Mesenchymal stem cell (in vitro differentiated cells and primary cell): ENCODE measurements at places on chromosomes 2 and 18.
A peak's percentile ranks its signal among the peaks of the same experiment; 100 is the strongest.

- peaks cover 1% of the 10 kb centered on the region for H3K4me1 ChIP-seq
- H3K27ac ChIP-seq: peak overlapping the region; percentile 9
- H3K4me3 ChIP-seq: no peak overlapping the region
- H3K36me3 ChIP-seq: no peaks in the 10 kb centered on the region
These were observed 16.6 kb upstream of the NABP1 start for GRCh38 chr2:191661097-191661924.

DNA sequence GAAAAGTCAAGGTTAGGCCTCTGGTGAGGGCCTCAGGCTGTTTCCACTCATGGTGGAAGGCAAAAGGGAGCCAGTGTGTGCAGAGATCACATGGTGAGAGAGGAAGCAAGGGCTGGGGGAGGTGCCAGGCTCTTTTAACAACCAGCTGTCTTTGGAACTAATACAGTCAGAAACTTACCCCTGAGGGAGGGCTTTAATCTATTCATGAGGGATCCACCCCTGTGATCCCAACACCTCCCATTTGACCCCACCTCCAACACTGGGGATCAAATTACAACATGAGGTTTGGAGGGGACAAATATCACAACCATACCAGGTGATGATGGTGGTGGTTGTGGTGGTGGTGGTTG lies 10.9 kb downstream of the POLI start:
- no peak overlapping the region for H3K4me3 ChIP-seq
- H3K36me3 ChIP-seq: peaks cover 6% of the 10 kb centered on the region
- H3K27me3 ChIP-seq: no peaks in the 10 kb centered on the region

DNA sequence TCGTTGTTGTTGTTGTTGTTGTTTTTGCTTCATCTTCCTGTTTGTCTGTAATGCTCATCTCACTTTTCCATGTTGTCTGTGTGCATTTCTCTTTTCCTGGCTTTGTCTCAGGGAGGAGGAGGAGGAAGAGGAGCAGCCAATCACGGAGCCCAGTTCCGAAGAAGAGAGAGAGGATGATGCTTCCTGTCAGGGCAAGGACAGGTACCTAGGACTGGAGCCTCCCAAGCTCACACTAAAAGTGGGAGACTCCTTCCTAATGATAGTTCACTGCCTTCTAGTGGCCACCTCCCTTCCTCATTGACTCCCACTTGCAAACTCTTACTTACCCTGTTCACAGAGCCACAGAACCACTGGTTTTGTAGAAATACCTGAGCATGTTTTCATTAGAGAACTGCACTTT lies 179.6 kb downstream of the TPGS2 start:
- H3K27me3 ChIP-seq: no peaks in the 10 kb centered on the region
- H3K4me1 ChIP-seq: peaks cover 10% of the 10 kb centered on the region
- no peak overlapping the region for H3K4me3 ChIP-seq
- peaks cover 8% of the 10 kb centered on the region for H3K36me3 ChIP-seq
- H3K27ac ChIP-seq: no peak overlapping the region

GRCh38 chr18:55534996-55535395 lies 53.0 kb downstream of the TCF4 start:
- no peak overlapping the region for H3K27ac ChIP-seq
- no peaks in the 10 kb centered on the region for H3K36me3 ChIP-seq
- no peaks in the 10 kb centered on the region for H3K4me1 ChIP-seq
- H3K4me3 ChIP-seq: no peak overlapping the region
- DNase-seq: no peak

DNA sequence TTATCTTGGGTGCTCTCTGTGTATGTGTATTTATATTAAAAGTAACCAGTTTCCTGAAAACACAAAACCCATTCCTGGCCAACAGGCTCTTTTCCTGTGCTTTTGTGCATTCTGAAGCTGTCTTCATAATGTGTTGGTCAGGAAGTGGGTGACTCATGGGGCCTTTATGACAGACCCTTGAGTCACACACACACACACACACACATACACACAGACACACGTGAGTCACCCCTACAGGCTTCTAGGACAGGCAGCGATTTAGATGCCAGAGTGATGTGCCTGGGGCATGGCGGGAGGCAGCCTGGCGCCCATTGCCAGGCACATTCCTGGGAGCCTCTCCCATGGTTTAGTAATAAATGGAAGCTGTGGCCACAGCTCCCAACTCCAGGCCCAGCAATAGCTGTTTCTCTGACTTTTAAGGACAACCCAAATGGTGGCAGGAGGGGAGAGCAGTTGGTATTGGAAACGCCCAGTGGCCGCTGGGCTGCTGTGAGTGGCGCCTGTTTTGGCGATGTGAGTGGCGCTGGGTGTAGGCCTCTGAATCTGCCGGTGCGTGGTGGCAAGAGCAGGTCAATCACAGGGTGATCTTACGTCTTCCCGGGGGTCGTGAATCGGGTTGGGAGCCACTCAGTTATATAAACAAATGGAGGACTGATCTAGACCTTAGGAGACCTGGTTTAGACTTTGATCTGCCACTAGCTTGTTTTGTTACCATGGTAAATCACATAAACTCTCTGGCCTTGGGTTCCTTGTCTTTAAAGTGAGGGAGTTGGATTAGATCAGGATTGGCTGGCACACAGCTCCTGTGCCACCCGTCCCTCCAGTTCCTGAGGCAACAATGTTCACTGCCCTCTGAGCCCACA lies 150.7 kb upstream of the DLX2 start:
- H3K27ac ChIP-seq: peak overlapping the region; percentile 58
- H3K36me3 ChIP-seq: no peaks in the 10 kb centered on the region
- no peak overlapping the region for H3K4me3 ChIP-seq
- H3K27me3 ChIP-seq: no peaks in the 10 kb centered on the region
- peaks cover 20% of the 10 kb centered on the region for H3K4me1 ChIP-seq

- no peak overlapping the region for H3K4me3 ChIP-seq
- peaks cover 2% of the 10 kb centered on the region for H3K4me1 ChIP-seq
- no peaks in the 10 kb centered on the region for H3K36me3 ChIP-seq
These were observed 134.1 kb downstream of the ACOXL start for GRCh38 chr2:110866466-110866865.

- H3K4me3 ChIP-seq: no peak overlapping the region
- H3K4me1 ChIP-seq: peaks cover 3% of the 10 kb centered on the region
- no peaks in the 10 kb centered on the region for H3K36me3 ChIP-seq
- H3K27ac ChIP-seq: no peak overlapping the region
These were observed 13.7 kb upstream of the PRELID3A start for GRCh38 chr18:12393998-12394397.
